ENCODE measurements at places on chromosomes 4 and X.

DNA sequence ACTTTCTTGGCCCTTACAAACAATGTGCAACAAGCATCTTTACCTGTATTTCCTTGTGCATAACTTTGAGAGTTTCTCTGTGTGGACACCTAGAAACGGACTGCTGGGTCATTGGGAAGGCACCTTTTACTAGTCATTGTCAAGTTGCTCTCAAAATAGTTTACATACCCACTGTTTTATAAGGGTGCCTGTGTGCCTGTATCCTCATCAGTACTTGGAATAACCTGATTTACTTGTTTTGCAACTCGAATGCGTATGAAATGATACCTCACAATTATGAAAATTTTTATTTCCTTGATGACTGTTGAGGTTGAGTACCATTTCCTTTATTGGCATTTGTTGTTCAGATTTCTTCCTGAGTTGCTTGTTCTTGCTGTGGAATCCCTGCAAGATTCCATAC, 150.8 kb downstream of the STIM2 start:
- no peak for DNase-seq

GRCh38 chr4:96315815-96316214, 475.9 kb downstream of the PDHA2 start:
- no peak for DNase-seq

DNA sequence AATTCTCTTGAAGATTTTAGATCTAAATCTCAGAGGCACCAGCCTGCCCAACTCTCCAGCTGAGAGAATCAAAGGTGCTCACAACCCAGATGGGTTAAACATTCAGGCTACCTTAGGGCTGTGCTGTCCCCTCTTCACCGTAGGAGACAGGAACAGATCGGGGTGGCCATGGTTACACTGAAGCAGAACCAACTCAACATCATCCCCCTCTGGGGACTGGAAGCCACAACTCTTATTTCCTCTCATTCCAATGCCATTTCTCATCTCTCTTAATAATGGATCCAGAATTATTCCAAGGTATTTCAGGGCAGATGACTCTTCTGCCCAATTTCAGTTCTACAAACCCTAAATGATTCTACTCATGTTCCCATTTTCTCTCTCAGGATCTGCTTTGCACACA, 109.7 kb downstream of the NKX6-1 start:
- no peak for DNase-seq

GRCh38 chr4:80422727-80423404, 87.3 kb downstream of the CFAP299 start:
- DNase-seq = no peak

DNA sequence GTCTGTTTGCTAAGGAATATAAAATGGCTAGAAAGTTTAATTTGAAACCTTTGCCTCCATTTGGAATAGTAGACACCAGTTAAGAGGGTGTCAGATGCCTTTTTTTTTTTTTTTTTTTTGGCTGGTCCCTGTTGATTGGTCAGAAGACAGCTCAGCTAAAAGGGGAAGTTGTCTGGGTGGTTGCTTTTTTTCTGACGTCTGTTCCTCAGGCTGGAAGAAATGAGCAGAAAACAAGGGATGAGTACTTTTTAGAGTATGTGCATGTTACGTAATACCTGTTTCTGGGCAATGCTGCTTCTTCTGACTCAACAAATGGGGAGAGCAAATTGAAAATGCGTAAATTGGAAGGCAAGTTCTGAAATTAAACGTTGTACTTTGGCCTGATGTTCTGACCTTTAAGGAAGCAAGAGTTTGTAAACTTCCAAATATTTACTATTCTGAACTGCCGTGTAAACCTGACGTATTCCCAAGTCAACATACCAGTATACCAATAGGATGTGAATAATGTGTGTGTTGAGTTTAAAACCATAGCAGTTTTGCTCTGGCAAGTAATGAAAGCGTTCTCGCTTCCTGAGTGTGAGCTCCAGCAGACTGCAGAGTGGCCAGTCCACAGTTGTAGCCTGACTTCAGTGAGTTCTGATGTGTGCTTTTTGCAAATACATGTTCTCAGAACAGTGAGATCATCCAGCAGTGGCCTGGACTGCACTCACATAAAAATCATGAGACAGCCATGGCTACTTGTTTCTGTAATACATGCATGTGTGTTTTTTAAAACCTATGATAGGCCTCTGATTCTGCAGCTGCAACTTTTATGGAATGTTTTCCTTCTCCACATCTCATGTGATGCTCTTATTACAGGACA, 1.7 kb downstream of the SAT1 start:
- DNase-seq = no peak

DNA sequence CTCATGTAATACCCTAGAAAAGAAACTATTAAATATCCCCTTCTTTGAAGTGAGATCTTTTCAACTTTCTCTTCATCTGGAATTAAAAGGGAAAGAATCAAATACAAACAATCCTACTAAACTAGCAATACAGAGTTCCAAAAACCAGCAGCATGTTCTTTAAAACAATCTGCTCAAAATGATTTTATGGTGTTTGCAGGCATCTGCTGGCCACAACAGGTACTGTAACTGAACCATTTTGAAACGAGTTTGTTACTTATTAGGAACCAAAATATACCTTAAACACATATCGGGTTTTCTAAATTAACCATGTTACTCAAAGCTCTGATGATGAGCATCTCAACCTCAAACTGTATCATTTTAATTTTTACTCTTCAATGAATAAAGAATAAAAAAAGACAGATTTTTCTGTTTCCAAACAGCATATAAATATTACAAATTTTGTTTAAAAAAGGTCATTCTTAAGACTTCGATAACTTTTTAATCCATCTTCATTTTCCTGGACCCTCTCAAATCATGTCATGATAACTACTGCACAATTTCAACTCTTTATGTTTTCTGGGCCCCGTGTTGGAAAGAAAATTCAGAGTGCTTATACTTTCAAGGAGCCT, 56.5 kb downstream of the ARAP2 start:
- no peak for DNase-seq

- no peak for DNase-seq
These were observed 32.8 kb upstream of the TMPRSS11A start for GRCh38 chr4:67996127-67996526.

- no peak for DNase-seq
These were observed 44.4 kb downstream of the LRBA start for GRCh38 chr4:150970685-150971151.

Measured in NCI-H1930 (cell line).